ENCODE measurements at places on chromosomes 5 and 9.
A peak's percentile ranks its signal among the peaks of the same experiment; 100 is the strongest.

DNA sequence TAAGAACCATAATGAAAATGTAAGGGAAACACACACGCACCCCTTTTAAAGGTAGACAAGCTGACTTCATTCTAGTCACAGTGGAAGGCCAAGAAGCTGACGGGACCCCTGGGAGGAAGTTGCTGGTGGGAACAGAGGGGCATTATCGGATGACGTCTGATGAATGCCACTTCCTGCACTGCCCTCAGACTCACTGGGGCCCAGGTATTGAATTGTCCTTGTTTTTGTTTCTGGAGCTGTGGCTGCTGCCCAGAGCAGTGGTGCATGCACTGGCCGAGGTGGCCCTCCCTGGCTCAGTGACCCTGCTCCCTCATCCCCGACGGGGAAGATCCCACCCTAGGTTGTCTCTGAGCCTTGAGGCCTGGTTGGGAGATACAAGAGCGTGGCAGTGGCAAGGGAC is 15.3 kb upstream of the RPL26L1 start:
- DNase-seq: peak; percentile 63

- no peak for DNase-seq
These were observed 801 bp upstream of the PRSS3 start for GRCh38 chr9:33794560-33794959.

DNA sequence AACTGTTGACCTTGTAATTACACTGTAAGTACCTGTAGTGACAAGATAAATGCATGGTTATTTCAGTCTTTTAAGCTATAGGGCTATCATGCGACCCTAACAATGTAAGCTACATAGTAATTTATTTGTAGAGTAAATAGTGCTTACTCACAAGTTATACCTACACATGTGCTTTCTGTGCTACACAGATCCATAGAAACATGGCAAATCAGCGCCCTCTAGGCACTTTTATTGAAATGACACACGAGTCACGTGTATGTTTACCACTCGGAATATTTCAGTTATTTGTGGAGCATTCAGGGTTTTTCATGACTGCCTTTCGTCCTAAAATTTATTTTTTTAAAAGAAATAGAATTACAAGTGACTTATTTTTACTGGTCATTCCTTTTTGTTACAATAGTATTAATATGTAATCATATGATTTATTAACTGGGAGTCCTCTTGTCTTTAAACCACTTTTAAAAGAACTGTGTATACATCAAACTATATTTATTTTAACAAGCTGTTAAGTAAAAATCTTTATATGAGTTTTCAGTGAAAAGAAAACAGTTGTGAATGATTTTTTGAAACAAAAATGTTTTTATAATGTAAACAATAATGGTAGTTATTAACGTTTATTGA is 1242.3 kb upstream of the WWC1 start:
- peak; percentile 44 for DNase-seq

DNA sequence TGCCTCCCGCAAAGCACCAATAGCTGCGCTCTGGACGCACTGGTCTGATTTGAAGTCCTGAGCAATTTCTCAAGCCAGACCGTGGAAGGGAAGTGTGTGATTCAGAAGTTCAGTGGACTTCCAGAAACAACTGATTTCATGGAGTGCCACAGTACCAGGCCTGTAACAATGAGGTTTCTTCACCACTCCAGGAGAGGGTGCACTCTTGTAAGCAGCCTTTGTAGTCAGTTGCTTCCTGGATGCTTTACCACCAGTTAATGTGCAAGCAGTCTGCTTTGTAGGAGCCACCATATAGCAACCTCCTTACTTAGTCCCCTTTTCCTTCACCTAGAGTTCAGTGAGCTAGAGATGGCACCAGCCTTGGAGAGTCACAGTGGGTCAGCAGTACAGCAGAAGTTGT is 12.3 kb downstream of the CAAP1 start:
- DNase-seq: no peak

GRCh38 chr5:154712518-154713437 is 42.4 kb upstream of the LARP1 start:
- DNase-seq: no peak

DNA sequence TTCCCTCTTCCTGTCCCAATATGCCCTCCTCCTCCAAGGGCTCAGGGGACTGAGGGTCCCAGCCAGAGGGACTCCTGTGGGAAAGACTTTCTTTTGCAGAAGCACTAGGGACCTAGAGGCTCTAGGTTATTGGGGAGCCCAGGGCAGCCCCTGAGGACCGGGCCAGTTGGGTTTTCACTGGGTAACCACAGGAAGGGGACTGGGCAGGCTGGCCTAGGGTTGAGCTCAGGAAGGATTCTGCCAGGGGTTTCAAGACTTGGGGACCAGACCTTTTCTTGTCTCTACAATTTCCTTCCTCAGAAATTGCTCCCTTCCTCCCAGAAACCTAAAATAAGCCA is 24.4 kb upstream of the HMCN2 start:
- no peak for DNase-seq

GRCh38 chr5:59616413-59616812 is 277.1 kb downstream of the PDE4D start:
- no peak for DNase-seq

DNA sequence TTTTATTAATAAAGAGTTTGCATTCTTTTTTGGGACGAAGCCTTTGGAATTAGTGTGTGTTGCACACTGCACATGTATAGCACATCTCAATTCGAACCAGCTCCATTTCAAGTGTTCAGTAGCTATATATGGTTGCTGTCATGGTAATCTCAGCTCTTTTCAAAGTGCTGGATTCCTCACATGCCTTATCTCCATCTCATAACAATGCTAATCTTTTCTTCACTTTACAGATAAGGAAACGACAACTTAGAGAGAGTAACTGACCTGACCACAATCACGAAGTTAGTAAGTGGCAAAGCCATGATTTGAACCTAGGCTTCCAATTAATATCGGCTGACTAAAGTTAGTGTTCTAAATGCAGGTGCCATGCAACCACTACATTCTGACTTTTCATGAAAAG is 204.8 kb upstream of the RASEF start:
- DNase-seq: no peak

- DNase-seq: no peak
These were observed 394.6 kb upstream of the ARRDC3 start for GRCh38 chr5:91777671-91778070.

DNA sequence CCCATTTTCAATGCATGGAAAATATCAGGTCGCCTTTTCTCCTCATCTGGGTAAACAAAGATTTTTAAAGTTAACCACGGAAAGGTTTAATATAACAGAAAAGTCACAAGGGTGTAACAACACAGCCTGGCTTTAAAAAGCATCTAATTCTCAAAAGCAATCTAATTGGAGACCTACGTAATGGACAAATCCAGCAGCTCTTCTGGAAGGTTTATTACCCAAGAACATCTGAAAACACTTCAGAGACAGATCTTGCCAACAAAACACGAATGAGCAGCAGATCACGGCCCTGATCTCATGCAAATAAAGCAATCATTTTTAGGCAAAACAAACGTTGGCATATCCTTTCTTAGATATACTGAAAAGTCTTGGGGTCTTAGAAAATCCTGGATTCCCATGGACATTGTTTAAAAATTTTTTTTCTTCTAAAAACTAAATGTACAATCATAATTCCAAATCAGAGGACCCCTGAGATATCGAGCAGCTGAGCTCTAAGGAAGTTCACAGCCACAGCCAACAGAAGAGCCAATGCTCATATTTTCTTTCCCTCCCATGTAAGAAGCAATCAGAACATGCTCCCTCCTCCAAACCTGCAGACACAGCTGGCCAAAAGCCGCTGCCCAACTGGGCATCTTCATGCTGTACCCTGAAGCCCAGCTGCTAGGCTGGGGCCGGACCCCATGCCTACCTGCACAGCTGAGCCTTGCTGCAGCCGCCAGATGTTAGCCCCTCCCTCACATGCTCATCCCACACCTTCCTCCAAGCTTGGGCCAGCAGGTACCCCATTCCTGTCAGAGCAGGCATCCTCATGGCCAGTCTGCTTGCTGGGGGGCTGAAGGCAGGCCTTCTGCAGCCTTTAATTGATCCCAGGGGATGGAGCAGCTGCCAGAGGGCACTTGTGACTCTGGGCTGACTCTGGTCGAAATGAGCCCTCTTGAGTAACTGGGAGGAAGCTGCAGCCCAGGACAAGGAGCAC is 11.2 kb downstream of the ANKS6 start:
- DNase-seq: no peak

DNA sequence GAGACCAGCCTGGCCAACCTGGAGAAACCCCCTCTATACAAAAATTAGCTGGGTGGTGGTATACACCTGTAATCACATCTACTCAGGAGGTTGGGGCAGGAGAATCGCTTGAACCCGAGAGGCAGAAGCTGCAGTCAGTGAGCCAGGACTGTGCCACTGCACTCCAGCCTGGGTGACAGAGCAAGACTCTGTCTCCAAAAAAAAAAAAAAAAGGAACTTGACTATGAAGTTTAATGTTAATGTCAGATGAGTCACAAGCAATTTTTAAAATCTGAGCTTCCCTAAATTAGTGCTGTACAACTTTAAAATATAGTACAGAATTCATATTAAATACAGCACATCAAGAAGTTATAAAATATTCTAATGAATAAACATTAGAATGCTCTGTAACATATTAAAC is 1.5 kb downstream of the MEIKIN start:
- no peak for DNase-seq

GRCh38 chr5:94402096-94402495 is 216.3 kb downstream of the KIAA0825 start:
- DNase-seq: peak; percentile 76

DNA sequence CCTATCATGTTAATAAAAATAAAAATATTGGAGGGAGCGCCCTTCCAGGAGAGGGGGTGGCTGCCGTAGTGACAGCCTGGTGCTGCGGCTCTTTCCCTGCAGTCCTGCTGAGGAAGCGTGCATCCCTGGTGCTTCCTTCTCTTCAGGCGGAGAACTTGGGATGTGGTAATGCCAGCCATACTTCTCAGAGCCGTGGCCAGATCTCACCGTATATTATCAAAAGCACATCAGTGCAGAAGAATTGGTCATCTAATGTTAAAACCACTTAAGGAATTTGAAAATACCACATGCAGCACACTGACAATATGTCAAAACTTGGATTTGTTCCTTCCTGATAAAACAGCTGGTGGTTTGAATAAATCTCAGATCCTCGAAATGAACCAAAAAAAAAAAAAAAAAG is 17.7 kb downstream of the C9orf40 start:
- DNase-seq: peak; percentile 40

- no peak for DNase-seq
These were observed 1860.0 kb upstream of the WWC1 start for GRCh38 chr5:166431456-166431855.

DNA sequence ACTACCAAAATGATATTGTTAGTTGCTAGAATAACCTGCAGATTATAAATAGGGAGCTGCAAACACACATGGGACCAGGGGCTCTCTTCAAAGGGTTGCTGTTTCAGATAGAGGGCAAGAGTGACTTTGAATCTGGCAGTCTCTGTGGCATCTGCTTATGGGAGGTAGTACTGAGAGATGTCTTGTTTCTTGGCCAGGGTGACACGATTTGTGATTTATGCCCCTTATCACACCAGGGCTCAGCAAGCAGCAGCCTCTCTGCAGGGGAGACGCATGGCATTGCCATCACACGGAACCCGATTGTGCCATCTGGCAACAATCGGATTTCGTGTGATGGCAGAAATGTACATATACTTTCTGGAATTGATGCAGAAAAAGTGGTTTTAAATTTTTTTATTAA is 615.6 kb downstream of the ZNF608 start:
- DNase-seq: no peak

GRCh38 chr9:26891726-26892125 is 876 bp downstream of the CAAP1 start:
- no peak for DNase-seq

GRCh38 chr5:174303035-174303434 is 257.5 kb downstream of the NSG2 start:
- no peak for DNase-seq

DNA sequence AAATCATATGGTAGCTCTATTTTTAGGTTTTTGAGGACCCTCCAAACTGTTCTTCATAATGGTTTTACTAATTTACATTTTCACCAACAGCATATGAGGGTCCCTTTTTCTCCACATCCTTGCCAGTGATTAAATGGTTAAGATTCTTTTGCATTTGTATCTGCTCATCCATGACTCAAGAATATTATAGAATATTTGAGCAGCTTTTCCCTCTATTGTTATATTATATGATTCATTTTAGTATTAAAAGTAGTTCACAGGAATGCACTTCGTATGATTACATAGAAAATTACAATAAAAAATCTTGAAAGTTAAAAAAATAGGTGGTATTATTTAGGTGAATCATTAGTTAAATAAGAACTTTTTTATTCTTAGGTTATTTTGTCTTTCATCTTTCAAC is 140.7 kb downstream of the WDR70 start:
- no peak for DNase-seq

GRCh38 chr9:98890256-98890655 is 53.5 kb upstream of the COL15A1 start:
- DNase-seq: no peak

GRCh38 chr9:70493029-70493428 is 78.6 kb upstream of the KLF9 start:
- no peak for DNase-seq

DNA sequence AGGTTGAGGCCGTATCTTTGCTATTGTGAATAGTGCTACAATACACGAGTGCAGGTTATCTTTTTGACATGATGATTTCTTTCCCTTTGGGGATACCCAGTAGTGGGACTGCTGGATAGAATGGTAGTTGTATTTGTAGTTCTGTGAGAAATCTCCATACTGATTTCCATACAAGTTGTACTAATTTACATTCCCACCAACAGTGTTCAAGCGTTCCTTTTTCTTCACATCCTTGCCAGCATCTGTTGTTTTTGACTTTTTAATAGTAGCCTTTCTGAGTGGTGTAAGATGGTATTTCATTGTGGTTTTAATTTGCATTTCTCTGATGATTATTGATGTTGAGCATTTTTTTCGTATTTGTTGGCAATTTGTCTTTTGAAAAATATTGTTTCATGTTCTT is 41.4 kb downstream of the CNOT6 start:
- DNase-seq: no peak

DNA sequence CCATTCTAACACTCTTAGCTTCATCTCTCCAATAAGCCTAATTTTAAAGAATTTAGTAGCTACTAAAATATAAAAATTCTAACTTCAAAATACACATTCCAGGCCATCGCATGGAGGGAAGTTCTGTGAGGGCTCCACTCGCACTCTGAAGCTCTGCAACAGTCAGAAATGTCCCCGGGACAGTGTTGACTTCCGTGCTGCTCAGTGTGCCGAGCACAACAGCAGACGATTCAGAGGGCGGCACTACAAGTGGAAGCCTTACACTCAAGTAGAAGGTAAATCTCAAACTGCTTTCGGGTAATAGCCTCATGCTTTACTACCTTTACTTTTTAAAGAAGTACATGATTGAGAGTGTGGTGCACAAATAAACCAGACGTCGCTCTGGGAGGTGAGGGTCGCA is 94.8 kb downstream of the ADAMTS16 start:
- DNase-seq: no peak

DNA sequence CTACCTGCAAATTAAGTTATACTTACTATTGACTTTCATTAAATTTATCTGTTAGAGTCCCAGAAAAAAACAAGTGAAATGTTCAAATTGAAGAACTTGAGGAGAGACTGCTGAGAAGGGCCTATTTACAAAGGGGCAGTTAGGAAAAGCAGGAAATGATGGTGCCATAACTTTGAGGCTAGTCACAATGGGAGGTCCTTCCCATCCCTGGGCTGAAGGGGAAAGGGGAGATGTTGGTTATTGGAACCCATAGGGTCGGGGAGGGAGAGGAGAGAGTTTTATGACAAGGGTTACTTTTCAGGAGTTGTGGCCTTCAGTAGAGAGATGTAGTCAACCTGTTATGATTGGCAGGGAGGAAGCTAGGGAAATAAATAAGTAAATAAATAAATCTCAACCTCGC is 169.1 kb downstream of the DMRT2 start:
- peak; percentile 40 for DNase-seq
